ELF-1 (cell line): ENCODE measurements at places on chromosomes 4 and X.

DNA sequence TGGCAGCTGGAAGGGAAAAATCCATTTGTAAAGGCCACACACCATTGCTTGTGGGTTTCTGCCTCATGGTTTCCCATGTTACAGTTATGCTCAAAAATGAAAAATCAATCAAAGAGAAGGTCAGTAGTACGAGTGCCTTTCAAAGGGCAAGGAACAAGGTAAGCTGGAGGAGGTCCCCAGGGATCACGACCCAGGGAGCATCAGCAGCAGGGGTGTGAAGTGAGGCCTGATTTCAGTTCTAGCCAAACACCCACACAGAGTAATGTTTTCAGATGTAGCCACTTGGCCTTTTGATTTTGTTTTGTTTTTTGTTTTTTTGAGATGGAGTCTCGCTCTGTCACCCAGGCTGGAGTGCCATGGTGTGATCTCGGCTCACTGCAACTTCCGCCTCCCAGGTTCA is 69.4 kb upstream of the AFAP1 start:
- no peak for DNase-seq

DNA sequence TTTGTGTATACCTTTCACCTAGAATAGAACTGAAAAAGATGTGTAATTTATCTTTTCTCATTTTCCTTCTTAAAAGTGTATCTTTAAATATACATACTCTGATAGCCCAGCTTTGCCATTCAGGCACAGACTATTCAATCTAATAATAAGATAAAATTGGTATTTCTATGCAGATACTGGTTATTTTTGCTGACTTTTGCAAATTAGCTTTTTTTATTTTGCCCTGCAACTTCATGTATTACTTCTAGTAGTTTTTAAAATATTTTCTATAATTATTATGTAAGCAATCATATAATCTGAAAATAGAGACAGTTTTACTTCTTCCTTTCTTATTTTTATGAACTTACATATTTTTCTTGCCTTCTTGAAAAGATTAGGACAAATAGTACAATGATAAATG is 45.4 kb upstream of the FREM3 start:
- no peak for DNase-seq

DNA sequence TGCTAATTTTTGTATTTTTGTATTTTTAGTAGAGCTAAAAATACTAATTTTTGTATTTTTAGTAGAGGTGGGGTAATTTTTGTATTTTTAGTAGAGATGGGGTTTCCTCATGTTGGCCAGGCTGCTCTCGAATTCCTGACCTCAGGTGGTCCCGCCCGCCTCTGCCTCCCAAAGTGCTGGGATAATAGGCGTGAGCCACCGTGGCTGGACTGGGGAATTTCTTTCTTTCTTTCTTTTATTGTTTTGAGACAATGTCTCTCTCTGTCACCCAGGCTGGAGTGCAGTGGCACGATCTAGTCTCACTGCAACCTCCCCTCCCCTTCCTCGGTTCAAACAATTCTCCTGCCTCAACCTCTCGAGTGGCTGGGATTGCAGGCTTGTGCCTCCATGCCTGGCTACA is 83.0 kb downstream of the FAM193A start:
- DNase-seq = peak; percentile 58

- no peak for DNase-seq
Measured at GRCh38 chr4:25442863-25443307, 65.8 kb downstream of the ANAPC4 start.
